K562 (cell line): ENCODE measurements at places on chromosomes 5 and 9. TPM values are rescaled to one million over a fixed set of nuclear protein-coding genes. Genes with fewer than 3 reads are reported as not detected.

ACTBL2 gene
- total RNA-seq = not detected in 2 replicates

PCDHB4 gene
- not detected in 2 replicates for total RNA-seq

NR6A1 gene
- total RNA-seq = 55.4 and 56.7 TPM in 2 replicates

FKBP15 gene
- total RNA-seq = 17.9 and 18.9 TPM in 2 replicates

TMEM215 gene
- not detected in 2 replicates for total RNA-seq

CCDC171 gene
- total RNA-seq = 0.22 and 0.27 TPM in 2 replicates

FAM200C gene
- total RNA-seq = 1.7 and 1.9 TPM in 2 replicates

TENT4A gene
- total RNA-seq = 24.0 and 26.6 TPM in 2 replicates

CMBL gene
- 119 and 121 TPM in 2 replicates for total RNA-seq

LURAP1L gene
- not detected in 2 replicates for total RNA-seq

GFRA3 gene
- not detected in 2 replicates for total RNA-seq

ENTPD8 gene
- total RNA-seq = 0.13 and 0.18 TPM in 2 replicates

PCDHB2 gene
- 0.20 TPM in 1 of 2 replicates, not detected in the other for total RNA-seq

SPAG8 gene
- 0.36 and 0.40 TPM in 2 replicates for total RNA-seq

DBH gene
- not detected in 2 replicates for total RNA-seq

CBY3 gene
- not detected in 2 replicates for total RNA-seq

DMRT2 gene
- total RNA-seq = not detected in 2 replicates

IL5 gene
- not detected in 2 replicates for total RNA-seq

LCN9 gene
- not detected in 2 replicates for total RNA-seq
